Skin of body (tissue), 3 donors: ENCODE measurements at places on chromosomes 3 and 15.

DNA sequence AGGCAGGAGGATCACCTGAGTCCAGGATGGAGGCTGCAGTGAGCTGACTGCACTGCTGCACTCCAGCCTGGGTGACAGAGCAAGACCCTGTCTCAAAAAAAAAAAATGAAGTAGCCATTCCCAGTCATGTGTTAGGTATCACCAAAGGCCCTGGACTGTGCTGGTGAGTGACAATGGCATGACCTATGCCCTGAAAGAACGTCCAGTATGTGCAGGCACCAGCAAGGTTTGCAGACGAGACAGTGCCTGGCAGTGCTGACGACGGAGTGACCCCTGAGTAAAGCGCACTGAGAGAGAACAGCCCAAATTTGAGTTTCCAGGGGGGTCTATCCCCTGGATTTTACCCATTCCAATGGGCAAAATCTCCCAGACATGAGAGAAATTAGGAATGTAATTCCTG lies 45.2 kb downstream of the RBPMS2 start:
- no peak for DNase-seq

- DNase-seq = peak; percentile 41
Measured at GRCh38 chr3:139975594-139976365, 40.8 kb downstream of the CLSTN2 start.

DNA sequence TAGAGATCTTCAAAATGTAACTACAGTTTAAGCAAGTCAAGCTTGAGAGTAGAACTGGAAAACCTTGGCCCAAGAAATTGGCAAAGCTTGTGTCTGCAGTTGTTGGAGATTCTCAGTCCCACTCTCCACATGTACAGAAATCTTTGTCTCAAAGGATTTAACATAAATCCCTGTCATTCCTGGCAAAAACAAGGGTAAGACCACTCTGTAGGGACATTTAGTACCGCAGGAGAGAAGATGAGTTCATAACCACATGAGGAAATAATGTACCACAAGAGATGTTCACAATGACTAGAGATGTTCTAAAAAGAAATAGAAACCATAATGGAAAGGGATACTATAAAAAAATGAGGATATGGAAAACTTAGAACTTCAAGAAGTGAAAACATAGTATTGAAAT lies 73.7 kb downstream of the RAB7A start:
- DNase-seq = no peak

- DNase-seq = no peak
Measured at GRCh38 chr3:46858456-46858855, 4.8 kb downstream of the MYL3 start.

DNA sequence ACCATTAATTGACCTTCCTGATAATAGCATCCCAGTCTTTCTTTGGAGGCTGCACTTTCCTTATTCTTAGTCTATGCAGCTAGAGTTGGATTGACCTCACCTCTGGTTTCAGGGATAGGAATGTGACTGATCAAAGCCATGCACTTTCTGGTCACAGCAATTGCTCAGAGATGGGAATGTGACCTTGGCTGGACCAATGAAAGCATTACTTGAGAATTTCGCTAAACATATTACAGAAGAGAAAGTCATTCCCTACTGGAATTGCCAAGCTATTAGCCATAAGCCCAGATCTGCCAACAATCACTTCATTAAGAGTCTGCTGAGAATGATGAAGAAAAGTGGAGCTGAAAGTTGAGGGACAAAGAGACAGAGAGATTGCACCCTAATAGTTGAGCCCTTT lies 32.7 kb downstream of the RTP1 start:
- no peak for DNase-seq
